ENCODE measurements at places on chromosomes 11 and 22.

DNA sequence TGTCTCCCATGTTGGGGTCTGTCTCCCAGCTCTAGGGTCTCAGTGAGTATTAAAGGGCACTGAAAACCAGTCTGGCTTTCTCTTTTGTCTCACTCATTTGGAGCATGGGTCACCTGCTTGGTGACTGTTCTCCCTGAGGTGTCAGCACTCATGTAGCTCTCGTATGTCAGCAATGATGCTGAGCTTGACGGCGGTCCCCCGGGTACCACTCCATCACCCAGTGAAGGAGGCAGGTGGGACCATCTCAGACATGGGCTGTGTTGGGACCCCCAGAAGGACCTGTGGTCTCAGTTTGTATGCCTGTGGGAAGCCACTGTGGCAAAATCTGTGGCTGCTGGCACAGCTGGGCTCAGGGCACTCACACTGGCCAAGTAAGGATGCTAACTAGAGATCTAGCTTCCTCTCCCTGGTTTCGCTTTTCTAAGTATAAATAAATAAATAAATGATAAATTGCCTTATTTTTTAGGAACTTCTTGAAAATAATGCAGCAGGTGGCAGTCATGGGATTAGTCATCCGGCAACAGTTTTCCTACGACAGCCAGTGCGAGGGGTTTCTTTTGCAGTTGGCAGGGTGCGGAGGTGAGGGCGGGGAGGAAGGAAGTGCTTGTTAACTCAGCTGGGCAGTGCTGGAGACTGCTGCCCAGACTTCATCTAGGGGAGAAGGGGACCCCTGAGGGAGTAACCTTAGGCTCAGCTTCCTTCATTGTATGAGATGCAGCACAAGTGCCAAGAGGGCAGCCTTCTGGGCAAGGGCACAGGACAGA, 48.8 kb downstream of the OSBP2 start:
- no peak for DNase-seq

DNA sequence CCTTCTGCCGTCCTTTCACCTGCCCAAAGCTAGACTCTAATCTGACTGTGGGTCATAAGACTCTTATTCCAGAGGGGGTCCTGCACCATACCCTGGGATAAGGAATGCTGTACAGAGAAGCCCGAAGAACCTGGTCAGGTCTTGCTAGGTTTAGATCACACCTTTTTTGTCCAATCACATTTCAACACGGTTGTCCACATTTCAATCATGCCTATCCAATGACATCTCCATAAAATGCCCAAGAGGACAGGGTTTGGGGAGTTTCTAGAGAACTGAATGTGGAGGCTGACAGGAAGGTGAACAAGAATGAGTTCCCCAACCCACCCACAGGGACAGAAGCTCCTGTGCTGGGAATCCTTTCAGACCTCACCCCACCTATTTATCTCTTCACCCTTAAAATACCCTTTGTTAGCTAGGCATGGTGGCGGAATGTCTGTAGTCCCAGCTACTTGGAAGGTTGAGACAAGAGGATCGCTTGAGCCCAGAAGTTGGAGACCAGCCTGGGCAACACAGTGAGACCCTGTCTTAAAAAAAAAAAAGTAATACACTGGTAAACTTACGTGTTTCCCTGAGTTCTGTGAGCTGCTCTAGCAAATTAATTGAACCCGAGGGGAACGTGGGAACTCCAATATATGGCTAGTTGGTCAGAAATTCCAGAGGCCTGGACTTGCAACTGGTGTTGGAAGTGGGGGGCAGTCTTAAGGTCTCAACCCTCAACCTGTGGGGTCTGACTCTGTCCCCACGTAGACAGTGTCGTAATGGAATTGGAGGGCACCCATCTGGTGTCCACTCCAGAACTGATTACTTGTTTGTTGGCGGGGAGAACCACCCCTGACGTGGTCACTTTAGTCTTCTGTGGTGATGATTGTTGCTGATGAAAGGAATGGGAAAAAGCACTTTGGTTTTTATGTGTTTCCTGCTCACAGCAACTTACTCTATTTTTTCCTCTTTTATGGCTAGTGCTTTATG, 17.8 kb downstream of the TCIRG1 start:
- DNase-seq, result no peak

- peak; percentile 37 for DNase-seq
Observed at GRCh38 chr11:124676386-124676785, 2.7 kb downstream of the SPA17 start.

GRCh38 chr11:83574519-83574918, 288.4 kb upstream of the CCDC90B start:
- peak; percentile 37 for DNase-seq

GRCh38 chr11:86246293-86246675, 1.7 kb downstream of the EED start:
- no peak for DNase-seq

DNA sequence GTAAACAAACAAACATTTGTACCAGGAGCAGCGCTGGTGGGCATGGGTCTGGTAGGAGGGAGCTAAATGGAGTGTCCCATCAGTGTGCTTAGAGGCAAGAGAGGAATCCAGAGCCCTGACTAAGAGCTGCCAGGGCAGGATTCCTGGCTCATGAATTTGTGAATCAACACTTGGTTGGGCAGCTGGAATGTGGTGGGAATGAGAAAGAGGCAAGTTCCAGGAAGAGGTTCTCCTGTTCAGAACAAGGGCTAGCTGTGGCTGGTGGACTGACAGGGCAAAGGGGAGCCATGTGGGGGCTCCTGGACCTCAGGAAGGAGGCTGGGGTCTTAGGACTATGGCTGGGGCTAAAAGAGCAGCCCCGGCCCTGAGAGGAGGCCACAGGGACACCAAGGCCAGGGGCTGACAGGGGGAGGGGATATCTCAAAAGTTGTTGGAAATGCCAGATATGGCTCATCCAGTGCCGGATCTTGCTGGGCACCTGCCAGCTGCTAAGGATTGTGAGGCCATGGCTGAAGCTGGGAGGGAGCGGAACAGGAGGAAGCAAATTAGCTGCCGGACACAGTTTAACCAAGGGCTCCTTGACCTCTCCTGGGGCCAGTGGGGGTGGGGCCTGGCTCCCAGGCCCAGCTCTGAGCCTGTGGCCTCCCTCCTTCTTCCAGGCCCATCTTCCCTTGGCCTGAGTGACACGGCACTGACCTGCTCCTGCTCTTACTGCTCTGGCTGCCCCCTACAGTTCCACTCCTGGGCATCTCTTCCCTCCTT, 14.6 kb upstream of the P2RY6 start:
- DNase-seq, result peak; percentile 98

DNA sequence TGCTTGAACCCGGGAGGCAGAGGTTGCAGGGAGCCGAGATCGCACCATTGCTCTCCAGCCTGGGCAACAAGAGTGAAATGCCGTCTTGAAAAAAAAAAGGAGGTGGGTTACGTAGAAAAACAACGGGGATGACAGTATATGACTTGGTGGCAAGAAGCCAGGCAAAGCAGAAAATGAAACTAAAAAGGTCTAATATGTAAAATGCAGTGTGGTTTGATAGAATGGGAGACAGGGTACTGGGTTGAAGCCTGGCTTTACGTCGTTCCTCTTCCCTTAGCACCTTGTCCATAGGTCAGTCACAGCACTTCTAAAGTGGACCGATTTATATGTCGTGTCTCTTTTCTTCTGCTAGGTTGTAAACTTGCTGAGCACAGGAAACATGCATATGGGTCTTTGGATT, 274.9 kb upstream of the ZC3H12C start:
- DNase-seq, result no peak

DNA sequence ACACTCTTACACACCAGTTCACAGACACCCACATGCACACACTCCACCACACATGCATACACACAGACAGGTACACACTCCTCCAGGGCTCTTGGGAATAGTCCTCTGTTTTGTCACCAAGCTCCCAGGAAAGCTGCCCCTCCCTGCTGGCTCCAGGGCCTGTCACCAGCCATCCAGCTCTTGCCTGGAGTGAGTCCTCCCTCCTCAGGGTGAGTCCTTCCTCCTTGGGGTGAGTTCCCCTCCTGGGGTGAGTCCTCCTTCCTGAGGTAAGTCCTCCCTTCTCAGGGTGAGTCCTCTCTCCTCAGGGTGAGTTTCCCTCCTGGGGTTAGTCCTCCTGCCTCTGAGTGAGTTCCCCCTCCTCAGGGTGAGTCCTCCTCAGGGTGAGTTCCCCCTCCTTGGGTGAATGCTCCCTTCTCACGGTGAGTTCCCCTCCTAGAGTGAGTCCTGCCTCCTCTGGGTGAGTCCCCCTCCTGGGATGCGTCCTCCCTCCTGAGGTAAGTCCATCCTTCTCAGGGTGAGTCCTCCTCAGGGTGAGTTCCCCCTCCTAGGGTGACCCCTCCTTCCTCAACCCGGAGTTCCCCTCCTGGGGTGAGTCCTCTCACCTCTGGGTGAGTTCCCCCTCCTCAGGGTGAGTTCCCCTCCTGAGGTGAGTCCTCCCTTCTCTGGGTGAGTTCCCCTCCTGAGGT, 100.6 kb upstream of the FGF3 start:
- DNase-seq, result no peak

GRCh38 chr11:132528181-132528580, 1004.1 kb downstream of the OPCML start:
- no peak for DNase-seq

GRCh38 chr11:96293109-96293508, 49.9 kb downstream of the MAML2 start:
- no peak for DNase-seq

DNA sequence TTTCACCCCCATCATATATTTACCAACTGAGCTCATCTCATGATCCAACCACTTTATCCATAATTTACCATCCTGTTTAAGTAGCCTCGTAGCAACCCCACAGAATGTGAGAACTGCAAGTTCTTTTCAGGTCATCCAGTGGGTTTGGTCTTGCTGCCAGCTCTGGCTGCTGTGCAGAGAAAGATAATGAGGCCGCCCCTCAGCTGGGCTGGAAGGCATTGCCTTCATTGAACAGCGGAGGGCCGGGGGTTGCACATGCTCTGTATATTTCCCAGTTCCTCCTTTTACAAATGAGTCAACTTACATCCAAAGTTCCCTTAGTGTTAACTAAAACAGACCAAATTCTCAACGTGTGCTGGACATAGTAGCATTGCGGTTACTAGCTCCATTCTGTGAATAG, 96.7 kb downstream of the SYN3 start:
- no peak for DNase-seq

DNA sequence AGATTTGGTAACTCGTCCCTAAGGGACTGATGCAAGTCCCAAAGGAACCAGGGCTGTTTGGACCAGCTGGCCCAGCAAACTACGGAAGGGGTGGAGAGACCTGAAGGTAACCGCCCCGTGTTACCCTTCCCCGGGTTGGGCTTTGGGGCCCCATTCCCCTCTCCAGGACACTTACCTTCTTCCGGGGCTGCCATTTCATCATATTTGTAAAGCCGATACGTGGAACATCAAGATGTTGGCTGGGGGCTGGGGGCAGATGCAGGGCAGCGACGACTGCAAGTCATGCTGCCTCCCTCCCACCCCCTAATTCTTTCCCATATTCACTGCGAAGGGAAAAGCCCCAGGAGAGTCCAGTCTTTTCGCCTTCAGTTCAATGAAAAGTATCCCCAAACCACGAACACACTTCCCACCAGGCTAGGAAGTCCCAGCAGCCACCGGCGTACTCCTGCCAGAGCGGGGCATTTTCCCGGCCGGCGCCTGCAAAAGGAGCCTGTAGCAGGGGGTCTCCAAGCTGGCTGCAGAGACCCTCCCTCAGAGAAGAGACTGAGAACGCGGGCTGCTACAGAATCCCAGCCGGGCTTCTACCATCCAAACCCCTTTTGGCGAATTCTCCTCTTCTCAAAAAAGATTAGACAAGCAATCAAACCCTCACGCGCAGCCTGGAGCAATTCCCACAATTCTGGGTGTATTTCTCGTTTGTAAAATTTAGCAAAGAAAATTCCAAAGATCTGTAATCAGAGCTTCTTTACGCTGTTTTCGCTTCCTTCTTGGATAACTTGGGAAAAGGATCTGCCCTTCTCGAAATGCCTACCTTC, 236.7 kb downstream of the TTC28 start:
- DNase-seq, result peak; percentile 34

DNA sequence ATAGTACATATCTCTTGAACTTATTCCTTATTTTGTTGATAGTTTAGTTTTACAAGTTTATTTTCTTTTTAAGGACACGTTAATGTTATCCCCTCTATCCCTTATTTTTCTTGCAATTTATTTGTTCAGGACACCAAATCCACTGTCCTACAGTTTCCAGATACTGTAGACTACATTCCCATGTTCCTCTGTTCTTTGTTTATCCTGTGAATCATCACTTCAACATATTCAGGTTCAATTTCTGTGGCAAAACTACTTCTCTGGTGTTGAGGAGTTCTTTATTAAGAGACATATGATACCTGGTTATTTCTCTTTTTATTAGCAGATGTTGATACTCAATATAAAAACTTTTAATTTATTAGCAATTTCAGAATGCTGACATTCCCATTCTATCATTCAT, 72.8 kb upstream of the CLNS1A start:
- peak; percentile 12 for DNase-seq

DNA sequence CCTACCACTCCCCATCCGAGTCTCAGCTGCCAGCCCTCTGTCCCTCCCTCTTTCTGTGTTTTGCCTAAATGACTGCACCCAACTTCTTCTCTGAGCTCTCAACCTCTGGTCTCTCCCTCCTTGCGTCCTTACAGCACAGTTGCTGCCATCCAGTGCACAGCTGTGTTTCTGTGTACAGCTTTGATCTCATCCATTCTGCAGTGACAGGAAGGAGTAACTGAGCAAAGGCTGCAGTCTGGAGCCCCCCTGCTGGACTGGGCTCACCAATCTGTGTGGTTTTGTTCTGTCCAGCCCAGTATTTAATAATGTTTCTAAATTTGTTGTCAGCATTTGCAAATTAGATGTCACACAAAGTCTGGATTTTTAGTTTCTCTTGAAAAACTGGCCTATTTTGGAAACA, 43.8 kb downstream of the PRR5L start:
- no peak for DNase-seq

DNA sequence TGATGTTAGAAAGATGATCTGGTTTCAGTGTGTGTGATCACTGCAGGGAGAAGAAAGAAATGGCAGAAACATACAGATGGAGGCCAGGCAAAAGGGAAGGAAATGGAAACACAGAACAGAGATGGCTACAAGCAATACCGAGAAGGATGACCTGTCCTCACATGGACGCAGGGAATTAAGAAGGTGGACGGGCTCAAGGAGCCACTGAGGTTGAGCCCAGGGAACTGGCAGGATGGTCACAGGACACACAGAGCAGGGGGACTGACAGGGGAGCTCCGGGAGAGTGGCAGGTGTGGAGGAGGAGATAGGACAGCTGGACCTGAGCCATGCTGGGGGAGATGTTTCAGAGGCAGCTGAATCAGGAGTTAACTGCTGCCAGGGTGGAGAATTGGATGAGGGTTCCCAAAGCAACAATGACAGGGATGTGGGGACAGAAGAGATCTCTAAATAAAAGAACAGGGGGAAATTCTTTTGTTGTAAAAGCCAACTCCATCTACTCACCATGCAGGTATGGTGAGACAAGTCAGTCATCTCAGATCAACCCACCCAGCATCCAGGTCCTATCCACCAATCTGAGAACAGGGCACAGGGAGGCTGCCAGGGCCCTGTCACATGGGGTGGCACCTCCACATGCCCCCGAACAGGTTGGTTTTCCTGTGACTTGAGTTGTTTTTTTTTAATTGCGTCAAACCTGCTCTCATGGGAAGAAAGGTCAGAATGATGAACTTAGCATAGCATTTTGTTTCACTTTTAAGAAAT, 26.3 kb downstream of the KLHL22 start:
- no peak for DNase-seq

- DNase-seq, result no peak
Observed at GRCh38 chr22:45376703-45377102, 36.7 kb downstream of the SMC1B start.

All from EL (cell line).